Femur (tissue), 1 donor: ENCODE measurements at places on chromosomes 3 and 15.

GRCh38 chr3:187918081-187918644 lies 172.9 kb upstream of the BCL6 start:
- DNase-seq, result no peak

GRCh38 chr3:125128861-125129501 lies 73.2 kb upstream of the HEG1 start:
- DNase-seq, result peak; percentile 74

DNA sequence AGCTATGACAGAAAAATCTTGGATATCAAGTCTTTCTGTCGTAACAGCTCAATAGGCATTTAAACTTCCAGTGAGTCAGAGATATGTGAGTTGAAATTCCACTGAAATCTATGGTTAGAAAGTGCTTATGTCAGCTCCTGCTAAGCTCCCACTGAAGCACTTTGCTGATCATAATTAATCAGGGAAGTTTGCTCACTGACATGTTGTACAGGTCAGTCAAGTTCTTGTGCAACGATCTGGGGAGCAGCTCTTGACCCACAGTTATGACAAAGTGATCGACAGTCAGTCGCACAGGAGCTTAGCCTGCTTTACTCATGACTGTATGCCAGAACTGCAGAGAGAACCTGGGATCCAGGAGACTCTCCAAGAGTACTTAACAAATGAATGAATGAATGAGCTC lies 453.5 kb downstream of the SOX2 start:
- no peak for DNase-seq

- peak; percentile 64 for DNase-seq
Observed at GRCh38 chr3:13896473-13897154, 16.7 kb upstream of the WNT7A start.

GRCh38 chr3:157913741-157914150 lies 192.5 kb downstream of the SHOX2 start:
- no peak for DNase-seq

GRCh38 chr3:14480207-14481017 lies 59.7 kb downstream of the GRIP2 start:
- no peak for DNase-seq

- DNase-seq, result peak; percentile 61
Observed at GRCh38 chr15:69140306-69140705, 20.1 kb upstream of the GLCE start.

DNA sequence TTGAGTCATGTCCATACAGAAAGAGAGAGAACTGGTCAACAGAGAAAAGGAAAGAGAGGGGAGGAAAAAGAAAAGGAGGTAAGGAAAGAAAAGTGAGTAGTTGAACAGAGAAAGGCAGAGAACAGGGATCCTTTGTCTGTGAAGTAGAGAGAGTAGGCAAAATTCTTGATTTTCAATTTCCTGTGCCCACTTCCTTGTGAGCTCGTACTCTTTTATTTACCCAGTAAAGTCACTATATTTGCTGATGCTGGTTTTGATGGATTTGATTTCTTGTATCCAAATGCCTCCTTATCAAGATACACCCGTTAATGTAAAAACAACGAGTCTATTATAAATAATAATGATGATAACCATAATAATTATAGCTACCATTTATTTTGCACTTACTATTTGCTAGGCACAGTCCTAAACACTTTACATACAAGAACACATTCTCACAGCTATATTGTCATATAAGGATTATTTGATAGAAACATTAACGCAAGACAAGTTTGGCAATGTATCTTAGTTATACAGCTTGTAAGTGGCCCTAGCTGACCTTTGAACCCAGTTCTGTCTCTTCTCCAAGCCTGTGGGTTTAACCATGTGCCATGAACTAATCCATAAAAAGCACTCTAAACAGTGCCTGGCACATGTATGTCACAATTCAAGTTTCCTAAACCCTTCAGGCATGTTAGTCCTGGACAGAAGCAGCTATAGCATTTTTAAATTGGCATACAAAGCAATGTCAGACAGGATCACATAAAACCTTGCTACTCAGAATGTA lies 6.7 kb upstream of the P2RY1 start:
- no peak for DNase-seq

DNA sequence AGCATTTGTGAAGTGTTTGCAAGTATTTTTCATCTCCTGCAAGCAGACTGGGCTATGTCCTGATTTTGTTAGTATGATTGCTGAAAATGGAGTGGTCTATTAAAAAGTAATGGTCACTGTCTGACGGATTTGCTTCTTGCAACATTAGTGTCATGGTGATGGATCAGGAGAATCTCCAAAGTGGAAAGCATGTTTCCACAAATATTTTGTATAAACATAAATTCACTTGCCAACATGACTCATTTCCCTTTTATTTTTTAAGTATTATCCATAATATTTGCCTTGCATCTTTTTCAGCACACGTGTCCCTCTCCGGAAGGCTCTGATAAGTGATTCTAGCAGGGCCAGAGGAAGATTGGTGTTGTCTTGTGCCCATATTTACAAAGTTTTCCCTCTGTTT lies 27.4 kb upstream of the CACNA2D3 start:
- no peak for DNase-seq

DNA sequence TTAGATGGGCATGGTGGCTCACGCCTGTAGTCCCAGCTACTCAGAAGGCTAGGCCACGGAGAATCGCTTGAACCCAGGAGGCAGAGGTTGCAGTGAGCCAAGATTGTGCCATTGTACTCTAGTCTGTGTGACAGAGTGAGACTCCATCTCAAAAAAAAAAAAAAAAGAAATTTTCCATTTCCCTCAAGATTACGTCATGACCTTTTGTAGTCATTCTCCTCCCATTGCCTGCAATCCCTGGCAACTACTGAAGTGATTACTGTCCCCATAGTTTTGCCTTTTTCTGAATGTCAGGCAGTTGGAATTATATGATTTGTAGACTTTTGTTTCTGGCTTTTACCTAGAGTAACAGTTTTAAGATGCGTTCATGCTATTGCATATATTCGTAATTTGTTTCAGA lies 28.0 kb downstream of the WDR76 start:
- no peak for DNase-seq

DNA sequence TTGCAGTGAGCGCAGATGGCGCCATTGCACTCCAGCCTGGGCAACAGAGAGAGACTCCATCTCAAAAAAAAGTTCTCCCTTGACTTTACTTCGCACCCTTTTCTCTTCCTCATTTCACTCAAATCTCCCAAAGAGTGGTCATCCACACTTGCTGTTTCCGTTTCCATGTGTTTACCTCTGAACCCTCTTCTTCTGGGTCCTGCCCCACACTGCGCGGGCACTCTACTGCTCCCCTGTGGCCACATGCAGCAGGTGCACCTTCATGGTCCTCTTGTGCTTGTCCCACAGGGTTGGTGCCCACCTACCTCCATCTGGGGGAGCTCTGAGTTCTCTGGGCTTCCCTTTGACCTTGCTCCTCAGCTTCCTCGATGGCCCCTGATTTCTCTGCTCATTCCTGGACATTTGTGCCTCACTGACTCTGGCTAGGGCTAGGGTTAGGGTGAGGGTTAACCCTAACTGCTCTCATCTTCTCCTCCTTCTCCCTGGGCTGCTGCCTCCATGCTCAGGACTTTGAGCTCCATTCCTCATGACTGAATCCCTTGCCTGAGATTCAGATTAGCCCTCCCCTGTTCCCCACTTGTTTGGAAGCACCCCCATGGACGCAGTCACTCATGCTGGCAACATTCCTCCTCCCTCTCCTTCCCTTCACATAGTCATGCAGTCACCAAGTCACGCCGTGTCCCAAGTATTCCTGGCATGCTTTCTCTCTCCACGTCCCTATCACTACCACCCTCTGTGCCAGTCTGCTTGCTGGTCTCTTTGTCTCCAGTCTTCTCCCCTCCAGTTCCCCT lies 26.6 kb upstream of the KY start:
- no peak for DNase-seq

GRCh38 chr3:37240170-37240945 lies 66.0 kb upstream of the LRRFIP2 start:
- DNase-seq, result no peak

- no peak for DNase-seq
Observed at GRCh38 chr3:30180310-30181177, 425.9 kb upstream of the TGFBR2 start.

DNA sequence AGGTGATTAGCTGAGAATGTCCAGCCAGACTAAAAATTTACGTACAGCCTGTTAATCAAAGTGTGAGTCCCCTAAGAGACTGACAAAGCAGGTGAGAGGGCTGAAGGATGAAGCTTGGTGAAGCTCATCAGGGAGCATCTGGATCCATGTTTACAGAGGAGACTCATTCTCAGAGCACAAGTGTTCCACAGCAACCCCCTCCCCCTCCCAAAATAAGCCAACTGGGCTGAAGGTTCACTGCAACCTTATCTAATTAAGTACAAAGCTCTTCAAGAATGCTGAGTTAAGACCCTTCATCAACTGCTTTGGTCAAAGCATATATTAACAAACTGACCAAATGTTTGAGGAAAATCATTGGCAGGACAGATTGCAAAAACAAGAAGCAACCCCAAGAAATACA lies 262.6 kb upstream of the ZNF385D start:
- no peak for DNase-seq

- peak; percentile 73 for DNase-seq
Observed at GRCh38 chr3:42190701-42191442, 75.1 kb downstream of the CCK start.

DNA sequence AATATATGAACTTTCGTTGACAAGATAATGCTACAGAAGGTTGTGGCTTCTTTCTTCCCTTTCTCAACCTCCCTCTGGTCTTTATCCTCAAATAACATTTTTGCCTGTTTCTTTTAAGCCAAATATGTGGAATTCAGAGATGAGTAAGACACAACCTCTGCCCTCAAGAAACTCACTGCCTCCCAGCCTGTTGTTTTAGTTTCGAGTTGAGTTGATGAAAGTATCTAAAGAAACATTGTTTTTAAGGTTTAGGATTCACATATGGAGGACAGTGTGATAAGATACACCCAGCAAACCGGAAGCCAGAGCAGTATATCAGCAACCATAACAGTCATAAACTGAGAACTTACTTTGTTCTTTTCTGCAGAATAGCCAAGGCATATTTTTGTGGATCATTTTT lies 218.6 kb downstream of the THSD4 start:
- no peak for DNase-seq

- DNase-seq, result no peak
Observed at GRCh38 chr3:142210144-142210543, 15.2 kb downstream of the GK5 start.

- no peak for DNase-seq
Observed at GRCh38 chr3:51024765-51025632, 350.3 kb downstream of the DOCK3 start.

DNA sequence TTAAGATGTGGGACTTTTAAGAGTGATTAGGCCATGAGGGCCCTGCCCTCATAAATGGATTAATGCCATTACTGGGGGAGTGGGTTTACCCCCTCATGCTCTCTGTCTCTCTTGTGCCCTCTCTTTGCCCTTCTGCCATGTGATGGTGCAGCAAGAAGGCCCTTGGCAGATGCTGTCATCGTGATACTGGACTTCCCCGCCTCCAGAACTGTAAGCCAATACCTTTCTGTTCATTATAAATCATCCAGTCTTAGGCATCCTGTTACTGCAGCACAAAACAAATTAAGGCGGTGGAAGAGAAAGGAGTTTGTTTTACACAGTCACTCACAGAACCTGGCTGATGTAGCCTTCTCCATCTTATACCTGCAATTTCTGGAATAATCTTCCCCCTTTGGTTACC lies 360.3 kb upstream of the TBL1XR1 start:
- no peak for DNase-seq

- DNase-seq, result no peak
Observed at GRCh38 chr15:98868564-98868963, 139.0 kb downstream of the PGPEP1L start.
